Stimulated activated CD8-positive, alpha-beta memory T cell treated with anti-CD3 and anti-CD28 coated beads, Interleukin-4, amount 100 ng/mL, for 24 hours (primary cell): ENCODE measurements at places on chromosomes 1 and 21.

GRCh38 chr1:207031632-207032264, 808 bp downstream of the C1orf116 start:
- no peak for DNase-seq

GRCh38 chr1:203526572-203526971, 32.6 kb downstream of the OPTC start:
- no peak for DNase-seq

- peak; percentile 93 for DNase-seq
These were observed 1.7 kb downstream of the LRP8 start for GRCh38 chr1:53326088-53326597.

DNA sequence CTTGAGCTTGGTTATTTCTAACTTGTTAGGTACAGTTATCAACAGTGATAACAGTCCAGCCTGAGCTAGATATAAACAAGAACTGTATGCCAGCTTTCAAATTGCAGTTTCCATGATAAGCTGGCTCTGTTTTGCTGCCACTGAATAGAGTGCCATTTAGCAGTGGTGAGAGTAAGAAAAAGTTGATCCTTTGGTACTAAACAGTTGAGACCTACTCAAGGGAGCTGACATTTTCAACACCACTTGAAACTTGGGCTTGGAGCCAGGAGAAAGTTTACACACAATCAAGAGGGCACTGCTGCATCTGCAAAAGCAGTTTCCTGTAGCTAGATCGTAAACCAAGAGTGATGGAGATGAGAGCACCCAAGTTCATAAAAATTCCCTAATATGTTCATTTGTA, 131.3 kb downstream of the RGS7 start:
- DNase-seq = no peak

DNA sequence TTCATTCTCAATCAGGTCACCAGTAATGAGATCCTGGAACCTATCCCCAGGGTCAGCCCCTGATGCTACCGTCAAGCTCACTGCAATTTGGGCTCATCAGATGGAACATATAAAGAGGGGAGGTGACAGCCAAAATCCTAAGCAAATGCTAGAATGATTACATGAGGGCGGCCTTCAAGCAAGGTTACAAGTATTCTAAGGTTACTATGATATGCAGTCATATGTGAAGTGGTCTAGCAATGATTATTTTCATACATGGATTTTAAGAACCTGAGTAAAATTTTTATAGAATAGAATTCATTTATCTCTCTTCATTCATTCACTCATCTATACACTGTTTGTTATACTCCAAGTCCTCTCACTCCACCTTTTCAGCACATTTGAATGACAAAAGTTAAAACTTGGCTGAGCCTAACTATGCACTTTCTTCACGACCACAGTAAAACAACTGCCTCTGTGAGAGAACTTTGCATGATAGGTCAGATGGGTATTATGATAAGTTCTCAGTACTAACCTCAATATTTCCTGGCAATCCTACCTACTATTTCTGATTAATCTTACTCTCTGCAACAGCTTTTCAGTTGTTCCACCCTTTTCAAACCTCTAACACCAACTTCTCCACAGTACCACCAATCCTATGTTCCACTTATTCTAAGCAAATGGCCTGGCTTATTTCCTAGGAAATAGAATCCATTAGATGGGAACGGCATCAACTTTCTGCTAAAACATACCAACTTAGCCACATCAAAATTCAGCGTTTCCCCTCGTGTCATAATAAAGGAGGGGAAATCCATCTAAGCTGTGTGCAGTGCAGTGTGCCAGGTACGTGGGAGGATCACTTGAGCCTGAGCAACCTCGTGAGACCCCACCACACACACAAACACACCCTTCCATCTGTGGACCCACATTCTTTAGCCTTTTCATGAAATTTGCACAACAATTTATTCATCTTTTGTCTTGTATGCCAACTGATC, 32.0 kb downstream of the LHX9 start:
- peak; percentile 38 for DNase-seq

- no peak for DNase-seq
These were observed 901 bp upstream of the RXFP4 start for GRCh38 chr1:155940482-155940992.

DNA sequence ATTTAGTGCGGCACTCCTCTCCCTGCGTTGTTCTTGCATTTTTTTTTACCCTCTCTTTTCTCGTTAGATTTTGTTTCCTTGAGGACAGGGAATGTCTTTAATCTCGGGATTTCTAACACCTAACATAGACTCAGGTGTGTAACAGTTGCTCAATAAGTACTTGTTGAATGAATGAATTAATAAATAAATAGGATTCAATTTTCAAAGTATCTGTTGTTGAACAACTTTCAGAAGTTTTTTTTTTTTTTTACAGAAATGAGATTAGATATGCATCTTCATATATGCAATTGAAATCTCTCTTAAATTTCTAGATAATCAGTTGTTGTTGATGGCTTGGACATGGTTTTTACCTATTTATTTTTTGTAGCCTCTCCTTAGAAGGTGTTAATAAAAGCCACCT, 83.1 kb downstream of the ROR1 start:
- no peak for DNase-seq

GRCh38 chr1:8283058-8283884, 34.6 kb upstream of the SLC45A1 start:
- DNase-seq = no peak

- DNase-seq = no peak
These were observed 26.3 kb downstream of the DNASE2B start for GRCh38 chr1:84424513-84425149.

DNA sequence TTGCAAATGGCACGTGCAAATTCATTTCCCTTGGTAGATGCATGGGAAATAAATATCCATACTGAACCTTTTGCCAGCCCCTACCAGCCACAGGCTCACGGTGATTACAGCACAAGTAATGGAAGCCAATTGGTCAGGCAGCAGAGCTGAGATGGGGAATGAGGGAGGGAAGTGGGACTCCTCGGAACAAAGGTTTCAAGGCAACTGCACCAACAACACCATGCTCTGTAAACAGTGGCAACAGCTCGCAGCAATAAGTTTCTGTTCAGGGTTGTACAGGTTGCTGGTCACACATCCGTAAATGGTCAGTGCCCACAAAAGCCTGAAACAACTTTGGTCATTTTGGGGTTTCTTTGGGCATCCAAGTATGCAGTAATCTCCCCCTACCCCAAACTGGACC, 62.7 kb upstream of the LPGAT1 start:
- DNase-seq = no peak

- DNase-seq = no peak
These were observed 21.8 kb upstream of the GRHL3 start for GRCh38 chr1:24297187-24297851.

DNA sequence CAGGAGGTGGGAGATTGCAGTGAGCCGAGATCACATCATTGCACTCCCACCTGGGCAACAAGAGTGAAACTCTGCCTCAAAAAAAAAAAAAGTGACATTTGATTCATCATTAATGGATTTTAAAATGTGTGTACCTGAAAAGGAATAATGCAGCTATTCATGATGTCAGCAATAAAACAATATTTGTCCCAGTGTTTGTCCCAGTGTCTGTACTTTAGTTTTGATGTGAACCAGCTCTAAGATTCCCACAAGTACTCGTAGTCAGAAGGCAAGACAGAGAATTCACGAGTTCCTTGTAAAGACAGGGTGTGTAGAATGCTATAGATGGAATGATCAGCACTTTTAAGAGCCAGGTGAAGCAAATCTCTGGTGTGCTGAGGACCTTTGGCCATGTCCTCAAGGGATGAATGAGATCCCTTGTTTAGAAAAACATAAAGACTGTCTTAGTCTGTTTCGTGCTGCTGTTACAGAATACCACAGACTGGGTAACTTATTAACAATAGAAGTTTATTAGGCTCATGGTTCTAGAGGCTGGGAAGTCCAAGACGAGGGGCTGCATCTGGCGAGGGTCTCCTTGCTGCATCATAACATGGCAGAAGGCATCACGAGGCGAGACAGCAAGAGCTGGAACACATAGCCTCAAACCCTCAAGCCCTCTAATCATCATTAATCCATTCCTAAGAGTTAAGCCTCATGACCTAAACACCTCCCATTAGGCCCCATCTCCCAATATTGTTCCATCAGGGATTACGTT, 12.0 kb upstream of the TMPRSS2 start:
- DNase-seq = no peak

GRCh38 chr1:80076469-80076868, 1069.9 kb upstream of the ADGRL4 start:
- no peak for DNase-seq

DNA sequence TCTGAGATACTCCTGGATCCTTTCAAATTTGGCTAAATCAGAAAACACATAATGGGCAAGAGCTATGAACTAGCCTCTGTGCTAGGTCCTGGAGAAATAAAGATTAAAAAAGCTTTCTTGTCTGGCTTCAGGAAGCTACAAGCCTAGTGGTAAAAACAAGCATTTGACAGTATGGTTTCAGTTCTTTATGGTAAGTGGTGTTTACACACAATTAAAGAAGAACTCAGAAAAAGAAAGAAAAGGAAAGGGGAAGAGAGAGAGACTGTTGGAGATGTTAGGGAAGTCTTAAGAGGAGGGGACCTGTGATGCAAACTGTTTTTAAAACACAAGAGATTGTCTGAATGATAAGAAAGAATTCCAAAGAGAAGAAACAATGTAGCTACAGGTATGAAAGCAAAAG, 1.8 kb downstream of the OR10J1 start:
- DNase-seq = no peak

GRCh38 chr1:163565166-163565565, 243.4 kb downstream of the NUF2 start:
- DNase-seq = no peak
